Left ventricle myocardium inferior (tissue), 1 donor: ENCODE measurements at places on chromosomes 7 and 10. TPM values are rescaled to one million over a fixed set of nuclear protein-coding genes. Genes with fewer than 3 reads are reported as not detected.

DNA sequence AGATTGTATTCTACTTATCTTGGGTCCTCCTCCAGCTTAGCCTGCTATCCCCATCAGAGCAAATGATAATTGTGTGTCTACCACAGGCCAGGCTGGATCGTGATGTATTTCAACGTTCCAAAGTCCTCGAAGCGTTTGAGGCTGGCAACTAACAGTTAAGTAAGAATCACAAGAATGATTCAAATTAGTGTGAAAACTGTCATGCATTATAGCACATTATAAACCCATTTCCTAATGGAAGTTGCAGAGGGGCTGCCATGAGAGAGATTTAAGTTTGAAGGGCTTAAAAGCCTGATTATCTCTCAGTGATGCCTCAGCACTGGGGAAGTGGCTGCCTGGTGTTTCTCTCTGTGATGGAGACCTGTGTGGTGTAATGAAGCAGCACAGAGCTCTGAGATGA lies 119.1 kb downstream of the FRMD4A start:
- no peak for DNase-seq

DNA sequence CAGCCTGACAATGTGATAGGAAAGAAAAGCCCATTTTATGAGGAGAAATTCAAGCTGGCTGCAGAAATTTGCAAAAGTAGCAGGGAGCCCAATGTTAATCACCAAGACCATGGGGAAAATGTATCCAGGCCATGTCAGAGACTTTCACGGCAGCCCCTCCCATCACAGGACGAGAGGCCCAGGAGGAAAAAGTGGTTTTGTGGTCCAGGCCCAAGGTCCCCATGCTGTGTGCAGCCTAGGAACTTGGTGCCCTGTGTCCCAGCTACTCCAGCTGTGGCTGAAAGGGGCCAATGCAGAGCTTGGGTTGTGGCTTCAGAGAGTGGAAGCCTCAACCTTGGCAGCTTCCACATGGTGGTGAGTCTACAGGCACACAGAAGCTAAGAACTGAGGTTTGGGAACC lies 12.7 kb downstream of the COA1 start:
- no peak for DNase-seq

- DNase-seq = peak; percentile 6
These were observed 27.3 kb downstream of the ADAP1 start for GRCh38 chr7:927031-927671.

DNA sequence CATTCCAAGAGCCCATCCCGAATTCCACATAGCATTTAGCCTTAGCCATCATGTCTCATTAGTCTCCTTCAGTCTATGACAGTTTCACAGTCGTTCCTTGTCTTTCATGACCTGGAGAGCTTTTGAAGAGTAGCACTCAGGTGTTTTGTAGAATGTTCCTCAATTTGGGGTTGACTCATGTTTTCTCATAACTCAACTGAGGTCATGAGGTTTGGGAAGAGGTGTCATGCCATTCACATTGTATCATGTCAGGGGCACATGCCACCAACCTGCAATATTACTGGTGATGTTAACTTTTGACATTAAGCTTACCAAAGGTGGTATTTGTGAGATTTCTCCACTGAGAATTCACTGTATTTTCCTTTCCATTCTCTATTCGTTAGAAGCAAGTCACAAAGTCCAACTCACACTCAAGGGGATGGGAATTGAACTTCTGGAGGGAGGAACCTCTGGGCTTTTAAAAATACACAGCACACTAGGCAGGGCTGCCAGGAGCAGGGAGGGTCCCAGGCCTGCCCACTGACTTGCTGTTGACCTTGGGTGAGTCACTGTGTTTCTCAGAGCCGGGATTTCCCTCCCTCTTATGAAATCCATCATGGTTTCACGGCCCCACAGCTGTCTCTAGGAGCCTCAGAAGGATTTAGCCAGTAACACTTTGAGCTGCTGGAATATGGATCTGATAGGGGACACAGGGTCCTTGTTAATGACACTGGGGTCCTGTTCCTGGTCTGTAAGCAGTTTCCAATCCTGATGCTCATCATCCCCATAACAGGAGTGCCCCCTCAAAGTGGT lies 74.4 kb upstream of the TCF7L2 start:
- no peak for DNase-seq

DNA sequence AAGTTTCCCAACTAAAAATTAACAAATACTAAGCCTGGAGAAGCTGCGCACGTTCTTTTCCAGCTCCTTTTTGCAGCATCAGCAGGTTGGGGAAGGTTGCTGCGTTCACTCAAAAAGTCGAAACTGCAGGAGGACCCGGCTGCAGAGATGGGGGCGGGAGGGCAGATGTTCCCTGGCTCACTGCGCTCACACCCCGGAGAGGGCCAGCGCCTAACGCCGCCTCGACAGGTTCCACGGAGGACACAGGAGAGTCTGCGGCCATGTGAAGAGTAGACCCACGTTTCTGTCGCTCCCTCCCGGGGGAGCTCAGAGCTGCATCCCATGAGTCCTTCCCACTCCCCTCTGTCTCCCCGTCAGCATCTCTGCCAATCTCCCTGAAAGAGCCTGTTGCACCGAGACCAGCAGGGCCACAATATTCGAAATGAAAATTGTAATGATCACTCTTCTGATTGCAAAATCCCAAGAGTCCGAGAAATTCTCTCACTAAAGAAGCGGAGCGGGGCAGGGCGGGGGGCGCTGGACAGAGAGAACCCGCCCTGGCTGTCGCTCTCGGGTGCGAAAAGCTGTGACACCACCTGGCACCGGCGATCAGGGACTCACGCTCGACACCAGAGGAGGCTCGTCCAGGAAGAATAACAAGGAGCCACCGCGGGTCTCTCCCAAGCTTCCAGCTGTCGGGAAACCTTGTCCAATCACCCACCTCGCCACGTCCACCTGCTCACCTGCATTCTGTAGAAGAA lies 131.5 kb upstream of the PFKP start:
- no peak for DNase-seq

GRCh38 chr7:51705701-51706100 lies 389.1 kb upstream of the COBL start:
- no peak for DNase-seq

DNA sequence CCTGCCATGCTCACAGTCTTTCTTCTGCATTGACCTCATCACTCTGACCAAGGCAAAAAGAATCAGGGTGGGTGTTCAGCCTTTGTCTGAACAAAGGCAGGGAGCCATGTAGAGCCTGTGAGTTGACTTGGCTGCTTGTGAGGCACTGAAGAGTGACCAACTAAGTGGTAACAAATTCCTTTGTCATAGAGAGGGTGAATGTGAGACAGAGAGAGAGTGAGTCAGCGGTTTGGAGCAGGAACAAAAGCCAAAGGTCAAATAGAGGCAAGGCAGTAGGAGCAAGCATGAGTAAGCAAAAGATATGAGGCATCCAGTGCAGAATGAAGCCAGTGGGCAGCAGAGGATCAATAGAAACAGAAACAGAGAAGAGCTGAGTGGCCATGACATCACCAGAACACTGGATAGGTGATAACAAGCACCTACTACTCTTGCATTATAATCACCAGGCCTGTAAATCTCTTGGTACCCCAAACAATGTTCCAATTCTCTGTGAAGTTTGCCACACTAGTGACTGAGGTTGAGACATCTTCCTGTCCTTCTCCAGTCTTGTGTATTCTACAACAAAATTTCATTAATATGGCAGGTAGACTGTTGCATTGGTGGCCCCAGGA lies 116.2 kb upstream of the LAMB4 start:
- DNase-seq = no peak

DNA sequence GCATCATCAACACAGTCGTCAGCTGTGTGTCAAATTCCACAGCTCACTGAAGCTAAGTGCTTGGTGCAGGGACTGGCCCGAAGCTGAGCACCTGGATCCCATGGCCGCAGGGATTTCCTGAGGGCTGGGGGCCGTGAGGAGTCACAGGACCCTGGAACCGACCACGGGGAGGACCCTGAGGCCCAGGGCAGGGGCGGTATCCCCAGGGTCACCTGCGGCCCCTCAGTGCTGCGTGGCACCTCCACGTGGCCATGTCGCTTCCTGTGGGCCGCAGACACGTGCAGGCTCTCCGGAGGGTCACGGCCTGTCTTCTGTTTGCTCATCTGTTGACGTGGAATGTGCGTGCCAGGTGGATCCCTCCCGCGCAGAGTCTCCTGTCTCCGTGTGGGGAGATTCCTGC lies 53.4 kb downstream of the NKX6-2 start:
- DNase-seq = no peak

- DNase-seq = no peak
These were observed 222.9 kb upstream of the CELF2 start for GRCh38 chr10:10794791-10795191.

GRCh38 chr7:108331971-108332370 lies 124.3 kb downstream of the NRCAM start:
- DNase-seq = no peak

GRCh38 chr10:61793760-61794703 lies 107.5 kb upstream of the ARID5B start:
- no peak for DNase-seq

DNA sequence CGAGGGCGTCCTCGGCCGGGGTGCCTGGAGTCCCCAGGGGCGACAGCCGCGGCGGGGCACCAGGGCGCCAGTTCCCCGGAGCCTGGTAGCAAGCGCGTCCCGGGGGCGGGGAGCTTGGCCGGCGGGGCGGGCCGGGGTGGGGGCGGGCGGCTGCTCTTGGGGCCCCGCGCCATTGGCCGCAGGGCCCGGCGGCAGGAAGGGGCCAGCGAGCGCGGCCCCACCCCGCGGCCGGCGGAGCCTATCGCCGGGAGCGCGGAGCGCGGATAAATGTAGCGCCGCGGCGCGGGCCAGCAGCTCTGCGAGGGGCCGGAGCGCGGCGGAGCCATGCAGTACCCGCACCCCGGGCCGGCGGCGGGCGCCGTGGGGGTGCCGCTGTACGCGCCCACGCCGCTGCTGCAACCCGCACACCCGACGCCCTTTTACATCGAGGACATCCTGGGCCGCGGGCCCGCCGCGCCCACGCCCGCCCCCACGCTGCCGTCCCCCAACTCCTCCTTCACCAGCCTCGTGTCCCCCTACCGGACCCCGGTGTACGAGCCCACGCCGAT lies at the start of gene HHEX:
Gene HHEX, plus strand, starts transcription at position 293 of the 548 bp plus-strand sequence. Its CDS starts 32 bp downstream, at position 325.
- peak; percentile 61 for DNase-seq

GRCh38 chr10:84907461-84908009 lies 579.1 kb downstream of the CCSER2 start:
- no peak for DNase-seq

- DNase-seq = no peak
These were observed 10.3 kb upstream of the PBLD start for GRCh38 chr10:68342909-68343516.

DNA sequence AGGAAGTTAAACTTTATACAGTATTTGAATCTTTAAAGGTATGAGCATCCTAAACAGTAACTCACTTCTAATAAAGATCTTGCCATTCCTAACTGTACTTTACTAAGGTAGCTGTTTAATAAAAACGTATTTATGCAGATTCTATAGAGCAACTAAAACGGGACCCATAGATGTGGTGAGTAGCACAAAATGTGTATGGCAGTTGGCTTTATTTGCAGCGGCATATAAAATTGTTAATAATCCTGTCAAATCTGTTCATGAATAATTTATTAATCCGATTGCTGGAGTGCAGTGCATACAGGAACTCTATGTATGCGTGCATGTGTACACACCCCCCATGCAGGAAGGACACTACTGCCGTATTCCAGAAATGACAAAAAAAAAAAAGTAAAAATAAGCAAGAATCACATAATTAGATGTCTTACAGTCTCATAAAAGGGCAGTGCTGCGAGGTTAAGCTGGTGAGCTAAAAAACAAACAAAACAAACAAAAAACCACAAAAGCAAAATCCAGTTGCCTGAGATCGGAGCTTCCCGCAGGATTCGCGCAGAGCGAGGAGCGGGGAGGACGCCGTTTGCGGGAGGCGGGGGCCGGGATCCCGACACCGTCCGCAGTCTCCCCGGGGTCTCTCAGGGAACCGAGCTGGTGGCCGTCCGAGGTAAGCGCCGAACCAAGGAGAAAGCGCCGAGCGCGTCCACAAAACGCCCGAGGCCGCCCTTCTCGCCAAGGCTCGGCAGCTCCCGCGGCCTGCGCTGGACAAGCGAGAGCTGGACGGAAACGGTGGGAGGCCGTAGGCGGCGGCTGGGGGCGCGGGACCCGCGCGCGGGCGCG lies 518 bp upstream of the COMMD3 start:
- no peak for DNase-seq

DNA sequence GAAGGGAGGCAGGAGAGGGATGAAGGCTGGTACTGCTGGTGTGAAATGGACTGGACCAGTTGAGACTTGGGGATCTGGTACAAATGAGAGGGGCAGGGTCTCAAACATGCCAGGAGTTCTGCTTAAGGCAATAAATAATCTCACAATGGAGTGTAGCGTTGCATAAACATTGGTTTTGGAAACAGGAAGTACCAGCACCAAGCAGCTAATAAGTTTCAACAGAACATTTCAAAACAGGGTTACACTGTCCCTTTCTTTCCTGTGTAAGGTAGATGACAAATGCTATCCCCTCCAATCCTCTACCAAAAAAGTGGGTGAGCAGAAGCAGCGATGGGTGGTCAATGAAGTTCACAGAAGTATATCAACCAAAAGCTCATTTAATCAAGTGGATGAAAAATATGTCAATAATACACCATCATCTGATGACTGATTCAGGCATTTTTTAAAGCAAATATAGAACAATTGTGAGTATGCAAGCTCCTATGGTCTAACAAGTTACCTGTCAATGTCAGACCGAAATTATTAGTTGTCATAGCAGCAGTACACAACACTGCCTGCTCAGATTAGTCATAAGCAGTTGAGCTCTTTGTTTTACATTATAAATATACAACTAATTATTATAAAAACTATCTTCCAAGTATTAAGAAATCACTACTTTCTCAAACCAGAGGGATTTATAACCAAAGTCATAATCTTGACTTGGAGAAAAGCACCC lies 220.0 kb downstream of the FAM107B start:
- DNase-seq = no peak

- no peak for DNase-seq
These were observed 188.4 kb downstream of the AHR start for GRCh38 chr7:17486835-17487234.

DNA sequence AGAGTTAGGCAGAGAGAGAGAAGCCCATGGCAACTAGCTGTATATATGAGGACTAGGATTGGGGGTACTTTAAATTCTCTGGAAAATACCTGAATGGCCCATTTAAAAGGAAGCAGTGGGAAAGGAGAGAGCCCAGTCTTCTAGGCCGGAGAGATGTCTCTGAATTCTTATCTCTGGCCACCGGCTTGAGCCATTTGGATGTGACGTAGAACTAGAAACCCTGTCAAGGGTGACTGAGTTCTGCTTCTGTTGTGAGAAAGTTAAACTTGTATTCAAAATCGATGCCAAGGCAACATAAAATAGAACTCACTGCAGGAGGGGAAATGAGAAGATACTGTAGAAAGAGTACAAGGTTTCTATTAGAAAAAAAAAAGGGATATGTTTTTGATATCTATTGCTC lies 6.3 kb upstream of the GSTK1 start:
- DNase-seq = no peak

GRCh38 chr10:124573726-124574455 lies 112.3 kb downstream of the LHPP start:
- DNase-seq = no peak

Gene ZP3
- not detected for total RNA-seq

Gene CCDC126
- total RNA-seq = 8.9 TPM

Gene GJD4
- not detected for total RNA-seq

Gene CUL1
- total RNA-seq = 48.2 TPM

Gene LOXL4
- total RNA-seq = 1.4 TPM

Gene CPA1
- not detected for total RNA-seq

Gene OLAH
- total RNA-seq = not detected

Gene NANOS1
- total RNA-seq = 11.7 TPM

Gene OR9A2
- total RNA-seq = not detected

Gene NEUROG3
- total RNA-seq = not detected

Gene CCDC172
- total RNA-seq = not detected

Gene C10orf105
- 0.05 TPM for total RNA-seq

Gene HABP2
- not detected for total RNA-seq
